ENCODE measurements at places on chromosomes 12 and 14.

- no peak for DNase-seq
Observed at GRCh38 chr12:130745921-130746320, 29.8 kb upstream of the RIMBP2 start.

DNA sequence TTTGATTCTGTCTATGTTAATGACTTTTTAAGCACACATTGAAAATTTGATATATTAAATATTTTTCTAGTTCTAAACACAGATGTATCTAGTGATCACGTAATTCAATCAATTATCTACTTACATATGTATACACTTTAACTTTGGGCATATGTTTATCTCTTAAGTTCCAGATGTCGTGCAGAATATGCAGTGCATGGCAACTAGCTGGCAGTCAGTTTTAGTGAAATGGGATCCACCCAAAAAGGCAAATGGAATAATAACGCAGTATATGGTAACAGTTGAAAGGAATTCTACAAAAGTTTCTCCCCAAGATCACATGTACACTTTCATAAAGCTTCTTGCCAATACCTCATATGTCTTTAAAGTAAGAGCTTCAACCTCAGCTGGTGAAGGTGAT is 105.3 kb downstream of the PTPRQ start:
- DNase-seq = no peak

- DNase-seq = no peak
Observed at GRCh38 chr14:70006699-70007098, 127.5 kb downstream of the SMOC1 start.

GRCh38 chr12:55925870-55926737 is 1.6 kb downstream of the PYM1 start:
- no peak for DNase-seq

DNA sequence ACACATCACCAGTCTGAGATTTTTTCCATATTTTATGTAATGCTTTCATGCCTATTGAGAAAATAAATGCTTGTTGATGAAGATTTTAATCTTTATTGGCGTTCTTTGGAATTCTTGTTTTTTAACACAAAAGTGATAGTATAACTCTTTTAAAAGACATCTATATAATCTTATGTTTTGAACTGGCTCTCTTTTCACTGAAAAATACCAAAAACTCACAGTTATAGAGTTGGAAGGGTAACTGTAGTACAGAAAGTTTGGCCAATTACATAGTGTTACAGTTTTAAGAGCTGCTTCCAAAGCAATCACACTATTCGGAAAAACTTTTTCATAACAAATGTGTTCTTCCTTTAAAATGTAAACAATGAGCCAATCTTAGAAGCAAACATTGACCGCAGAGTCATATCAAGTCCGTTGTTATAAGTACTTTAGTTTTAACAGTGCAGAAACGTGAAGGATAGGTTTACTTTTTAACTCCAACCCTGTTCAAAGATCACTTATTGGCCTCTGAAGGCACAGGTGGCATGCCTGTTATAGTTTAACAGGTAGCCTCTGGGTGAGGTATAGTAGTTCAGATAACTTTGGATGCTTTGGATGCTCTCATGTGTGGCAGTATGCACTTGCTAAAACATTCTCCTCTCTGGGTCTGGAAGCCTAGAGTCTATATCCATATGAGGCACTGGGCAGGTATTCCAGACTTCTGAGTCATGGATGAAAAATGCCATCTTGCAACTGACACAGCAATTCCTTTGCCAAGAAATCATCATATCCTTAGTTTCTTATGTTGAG is 12.1 kb upstream of the NTN4 start:
- no peak for DNase-seq

- no peak for DNase-seq
Observed at GRCh38 chr14:102238131-102238530, 66.8 kb downstream of the MOK start.

DNA sequence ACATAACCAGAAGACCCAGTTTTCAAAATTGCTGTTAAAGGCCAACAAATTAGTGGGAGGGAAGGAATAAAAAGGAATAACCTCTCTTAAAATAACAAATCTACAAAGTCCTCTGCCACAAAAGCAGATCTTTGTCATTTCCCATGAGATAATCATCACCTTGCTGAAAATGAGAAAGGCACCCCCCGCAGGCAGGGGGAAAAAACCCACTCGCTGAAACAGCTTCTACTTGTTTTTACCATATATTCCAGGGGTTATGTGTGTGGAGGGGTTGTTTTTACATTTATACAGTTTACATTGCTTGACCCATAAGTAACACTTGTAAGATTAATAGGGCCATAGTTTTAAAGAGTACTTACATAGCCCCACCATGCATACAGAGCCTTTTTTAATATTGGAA is 131.0 kb downstream of the PRICKLE1 start:
- DNase-seq = no peak

DNA sequence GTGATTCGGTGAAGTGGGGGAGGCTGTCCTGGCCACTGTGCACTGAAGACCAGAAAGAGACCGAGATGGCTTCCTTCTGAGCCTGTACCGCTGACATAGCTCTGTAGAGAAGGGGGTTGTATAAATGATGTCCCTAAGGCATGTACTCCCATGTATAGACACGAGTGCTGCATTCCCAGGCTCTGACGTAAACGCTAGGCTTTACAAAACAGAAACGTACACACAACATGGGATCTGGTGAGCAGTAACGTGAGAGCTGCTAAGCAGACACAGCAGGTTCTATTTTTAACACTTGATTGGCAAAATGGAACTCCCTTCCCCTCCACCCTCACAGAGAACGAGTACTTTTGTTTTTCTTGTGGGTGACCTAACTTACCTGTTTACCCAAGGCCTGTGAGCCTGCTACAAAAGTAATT is 35.9 kb downstream of the ACADS start:
- no peak for DNase-seq

- DNase-seq = no peak
Observed at GRCh38 chr12:54933376-54933775, 51.2 kb downstream of the TESPA1 start.

DNA sequence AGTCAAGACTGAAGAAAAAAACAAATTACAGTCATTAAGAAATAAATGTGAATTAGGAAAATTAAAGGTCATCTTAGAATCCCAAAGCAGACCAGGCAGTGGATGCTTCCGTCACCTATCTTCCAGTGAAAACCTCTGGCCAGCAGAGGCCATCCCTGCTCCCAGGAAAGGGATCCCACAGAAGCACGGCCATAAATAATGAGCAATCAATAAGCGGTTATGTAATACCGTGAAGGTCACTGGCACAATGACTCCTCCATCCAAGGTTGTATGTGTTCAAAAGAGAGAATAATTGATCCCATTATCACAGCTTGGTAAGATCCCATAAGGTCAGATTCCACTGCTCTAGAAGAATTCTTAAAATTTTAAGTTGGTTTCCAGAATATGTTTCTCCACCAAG is 85.7 kb downstream of the PPP2R5E start:
- DNase-seq = no peak

DNA sequence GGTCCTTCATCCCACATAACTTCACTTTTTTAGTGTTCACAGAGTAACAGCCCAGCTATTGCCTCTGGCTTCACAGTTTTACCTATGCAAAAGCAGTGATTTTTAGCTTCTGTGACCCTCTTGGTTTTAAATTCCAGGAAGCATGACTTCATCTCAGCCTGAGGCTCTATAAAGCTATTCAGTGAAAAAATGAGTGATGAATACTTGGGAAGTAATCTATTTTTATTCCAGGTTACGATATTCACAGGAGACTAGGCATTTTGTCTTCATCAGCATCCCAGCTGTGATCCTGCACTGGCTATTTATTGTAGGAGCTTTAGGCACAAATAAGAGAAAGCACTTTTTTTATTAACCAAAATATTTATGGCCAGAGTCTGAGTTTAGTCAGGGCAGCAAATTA is 164.8 kb downstream of the SNAPC1 start:
- DNase-seq = no peak

DNA sequence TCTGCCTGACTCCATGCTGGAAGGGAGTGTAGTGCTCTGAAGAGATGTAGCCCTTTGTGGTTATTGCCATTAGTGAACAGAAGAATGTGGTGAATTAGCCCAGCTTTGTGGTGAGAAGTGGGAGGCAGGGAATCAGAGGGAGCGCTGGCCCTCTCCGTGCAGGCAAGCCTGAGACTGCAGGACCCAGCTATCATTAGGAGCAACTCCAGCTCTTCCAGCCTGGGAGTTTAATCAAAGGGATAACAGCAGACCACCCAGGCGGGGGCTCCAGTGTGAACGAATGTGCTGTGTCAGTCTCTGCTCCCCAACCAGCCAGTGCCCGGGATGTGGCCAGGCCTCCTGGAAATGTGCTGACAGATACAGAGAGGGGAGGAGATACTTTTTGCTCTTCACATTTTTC is 142.7 kb downstream of the TTLL5 start:
- DNase-seq = no peak

- no peak for DNase-seq
Observed at GRCh38 chr12:82057770-82058169, 298.6 kb upstream of the PPFIA2 start.

DNA sequence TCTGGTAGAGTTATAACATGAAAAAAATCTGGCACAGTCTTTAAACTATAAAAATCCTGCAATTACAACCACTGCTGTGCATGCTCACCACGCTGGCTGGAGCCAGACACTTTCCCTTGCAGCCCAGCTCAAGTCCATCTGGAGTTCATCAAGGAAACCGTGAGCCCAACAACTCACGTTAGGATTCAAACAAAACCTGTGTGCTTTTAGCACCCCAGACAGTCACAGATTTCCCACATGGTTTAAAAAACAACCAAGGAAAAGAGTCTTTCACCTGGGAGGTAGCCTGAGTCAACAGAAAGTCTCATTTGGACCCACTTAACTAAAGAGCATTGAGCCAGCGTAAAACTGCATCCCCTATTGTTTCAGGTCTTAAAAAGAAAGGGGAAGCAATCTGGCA is 4.7 kb downstream of the LRIG3 start:
- no peak for DNase-seq

DNA sequence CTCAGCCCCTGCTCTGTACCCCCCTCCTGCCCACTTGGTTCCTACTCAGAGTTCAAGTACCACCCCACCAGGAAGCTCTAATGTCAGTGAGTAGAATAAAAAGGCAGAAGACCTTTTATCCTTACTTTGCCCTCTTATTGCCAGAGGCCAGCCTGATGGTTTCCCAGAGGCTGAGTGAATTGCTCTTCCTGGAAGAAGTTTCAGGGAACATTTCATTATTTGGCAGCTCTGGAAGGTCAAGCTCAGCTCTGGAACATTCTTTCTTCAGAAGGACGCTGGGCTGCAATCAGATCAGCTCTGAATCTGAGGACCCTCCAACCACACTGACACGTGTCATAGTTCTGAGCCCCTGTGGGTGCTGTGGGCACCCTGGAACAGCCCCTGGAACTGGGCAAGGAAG is 188.9 kb downstream of the ETV6 start:
- no peak for DNase-seq

GRCh38 chr14:39266525-39266870 is 32.8 kb downstream of the MIA2 start:
- no peak for DNase-seq

DNA sequence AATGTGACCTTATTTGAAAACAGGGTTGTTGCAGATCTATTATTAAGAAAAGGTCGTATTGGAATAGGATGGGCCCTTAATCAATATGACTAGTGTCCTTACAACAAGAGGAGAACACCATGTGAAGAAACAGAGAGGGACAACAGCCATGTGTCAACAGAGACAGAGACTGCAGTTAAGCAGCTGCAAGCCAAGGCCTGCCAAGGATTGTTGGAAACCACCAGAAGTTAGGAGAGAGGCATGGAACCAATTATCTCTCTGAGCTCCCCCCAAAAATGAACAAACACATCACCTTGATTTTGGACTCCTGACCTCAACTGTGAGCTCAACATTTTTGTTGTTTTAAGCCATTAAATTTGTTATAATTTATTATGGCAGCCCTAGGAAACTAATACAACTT is 214.6 kb upstream of the PRKD1 start:
- no peak for DNase-seq

GRCh38 chr14:60151715-60152114 is 13.5 kb downstream of the DHRS7 start:
- DNase-seq = peak; percentile 47

DNA sequence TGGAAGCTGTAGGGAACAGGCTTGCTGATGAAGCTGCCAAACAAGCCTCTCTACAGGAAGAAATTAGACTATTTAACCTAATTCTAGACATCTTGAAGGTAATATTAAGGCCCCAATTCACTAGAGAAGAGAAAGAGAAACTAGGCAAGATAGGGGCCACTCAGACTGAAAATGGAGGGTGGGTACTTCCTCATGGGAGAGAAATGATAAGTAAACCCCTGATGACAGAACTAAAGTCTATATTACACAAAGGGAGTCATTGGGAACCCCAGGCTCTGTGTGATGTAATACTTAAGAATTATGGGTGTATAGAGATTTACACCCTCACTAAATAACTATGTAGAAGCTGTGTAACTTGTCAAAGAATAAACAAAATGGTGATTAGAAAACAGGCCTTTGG is 64.3 kb downstream of the APOBEC1 start:
- no peak for DNase-seq

DNA sequence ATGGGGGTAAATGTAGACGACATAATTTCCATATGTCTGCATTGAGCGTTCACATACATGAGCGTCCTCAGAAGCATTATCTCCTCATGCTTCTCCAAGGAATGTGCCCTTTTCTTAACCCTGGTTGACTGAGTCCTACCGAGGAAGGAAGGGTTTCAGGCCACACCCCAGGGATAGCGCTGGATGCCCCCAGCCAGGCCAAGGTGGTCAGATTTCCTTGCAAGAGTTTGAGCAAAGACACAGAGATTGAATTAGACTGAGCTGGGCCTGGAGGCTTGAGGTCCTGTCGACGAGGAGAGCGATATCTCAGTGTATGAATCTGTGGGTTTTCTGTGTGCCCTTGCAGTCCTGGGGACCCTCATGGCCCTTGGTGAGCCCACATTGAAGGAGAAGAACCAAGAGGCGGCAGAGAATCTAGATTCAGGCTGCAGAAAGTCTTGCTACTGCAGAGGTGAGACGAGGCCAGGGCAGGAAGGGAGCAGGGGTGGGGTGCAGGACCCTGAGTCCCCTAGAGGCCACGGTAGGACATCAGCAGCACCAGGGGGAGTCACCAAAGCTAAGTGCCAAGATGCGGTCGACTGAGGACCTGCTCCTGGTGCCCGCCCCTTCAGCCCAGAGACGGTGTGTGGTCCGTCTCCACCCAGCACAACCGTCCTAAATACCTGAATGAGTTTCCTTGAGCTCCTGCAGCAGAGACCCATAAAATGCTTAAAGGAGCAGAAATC is 94.7 kb upstream of the DIO3 start:
- no peak for DNase-seq

Data from stimulated activated CD8-positive, alpha-beta memory T cell treated with anti-CD3 and anti-CD28 coated beads, Interleukin-12 subunit alpha, Interleukin-12 subunit beta, amount 100 ng/mL, for 4 hours (primary cell).